ENCODE measurements at places on chromosomes 13 and 19.
A peak's percentile ranks its signal among the peaks of the same experiment; 100 is the strongest.

GRCh38 chr13:94495806-94496205, 16.3 kb upstream of the DCT start:
- no peak for DNase-seq

- DNase-seq = no peak
These were observed 23.4 kb downstream of the IPO5 start for GRCh38 chr13:97976610-97977521.

DNA sequence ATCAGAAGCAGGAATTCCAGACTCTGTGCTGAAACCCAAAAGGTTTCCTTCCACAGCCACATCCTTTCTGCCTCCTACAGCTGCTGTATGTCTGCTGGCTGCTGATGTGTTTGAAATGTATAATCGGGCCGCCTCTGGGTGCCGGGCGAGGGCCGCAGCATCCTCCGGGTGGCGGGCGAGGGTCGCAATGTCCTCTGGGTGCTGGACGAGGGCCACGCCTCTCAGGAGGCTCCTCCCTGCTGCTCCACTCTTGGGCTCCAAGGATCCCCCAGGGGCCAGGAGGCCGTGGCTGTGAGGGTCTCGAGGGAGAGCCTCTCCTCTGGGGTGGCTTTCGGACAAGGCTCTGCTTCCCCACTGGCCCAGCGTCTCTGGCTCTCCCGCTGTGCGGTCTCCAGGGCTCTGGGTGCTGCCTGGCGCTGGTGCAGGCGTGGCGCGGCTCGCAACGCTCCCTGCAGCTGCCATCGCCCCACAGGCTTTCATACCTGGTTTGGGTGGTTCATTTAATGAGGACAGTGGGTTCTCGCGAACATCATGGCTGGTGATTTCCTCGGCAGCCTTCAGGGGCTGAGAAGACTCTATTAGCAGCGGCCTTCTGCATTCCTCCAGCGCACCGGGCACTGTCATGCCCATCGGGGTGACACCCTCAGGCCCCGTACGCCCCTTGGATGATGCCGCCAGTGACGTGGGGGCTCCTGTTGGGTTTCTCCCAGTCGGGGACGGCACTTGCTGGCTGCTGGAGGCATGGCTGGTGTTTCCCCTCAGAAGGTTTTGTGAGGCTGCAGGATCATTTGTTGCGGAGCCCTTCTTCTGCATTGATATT, 41.8 kb upstream of the GRTP1 start:
- DNase-seq = no peak

DNA sequence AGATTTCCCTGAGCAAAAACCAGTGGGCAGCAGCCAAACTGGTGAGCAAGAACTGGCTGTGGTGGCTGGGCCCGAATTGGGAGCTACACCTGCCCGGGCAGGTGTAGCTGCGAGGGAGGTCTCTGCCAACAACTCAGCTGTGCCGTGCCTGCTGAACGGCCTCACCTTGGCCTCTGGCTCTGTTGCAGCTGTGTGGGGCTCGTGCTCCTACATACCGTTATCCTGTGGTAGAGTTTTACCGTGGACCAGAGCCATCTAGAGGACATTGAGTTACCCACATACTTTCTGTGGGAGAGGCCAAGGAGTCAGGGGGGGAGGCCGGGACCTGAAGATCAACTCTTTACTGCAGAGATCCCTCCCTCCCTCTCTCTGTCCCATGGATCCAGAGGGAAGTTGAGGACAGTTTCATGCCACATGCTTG, 113.2 kb downstream of the TM9SF2 start:
- peak; percentile 13 for DNase-seq

- DNase-seq = no peak
These were observed 287 bp downstream of the MEX3D start for GRCh38 chr19:1567848-1568227.

- peak; percentile 52 for DNase-seq
These were observed 121.1 kb upstream of the MYO16 start for GRCh38 chr13:108508263-108508662.

DNA sequence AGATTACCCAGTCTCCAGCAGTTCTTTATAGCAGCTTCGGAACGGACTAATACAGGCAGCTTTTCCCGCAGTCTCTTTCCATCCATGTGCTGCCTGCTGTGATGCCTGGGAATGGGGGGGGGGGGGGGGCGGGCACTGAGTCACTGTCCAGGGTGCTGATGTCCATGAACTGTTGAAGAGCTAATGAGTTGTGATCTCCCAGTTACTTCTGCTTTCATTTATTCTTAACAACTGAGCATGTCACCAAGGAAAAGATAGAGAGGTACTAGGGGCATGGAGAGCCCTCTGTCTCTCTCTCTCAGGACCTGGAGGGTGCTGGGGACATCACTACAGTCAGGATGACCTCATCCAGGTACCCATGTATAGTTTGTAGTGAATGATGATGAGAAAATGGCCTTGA, 20.3 kb upstream of the CEACAM1 start:
- no peak for DNase-seq

DNA sequence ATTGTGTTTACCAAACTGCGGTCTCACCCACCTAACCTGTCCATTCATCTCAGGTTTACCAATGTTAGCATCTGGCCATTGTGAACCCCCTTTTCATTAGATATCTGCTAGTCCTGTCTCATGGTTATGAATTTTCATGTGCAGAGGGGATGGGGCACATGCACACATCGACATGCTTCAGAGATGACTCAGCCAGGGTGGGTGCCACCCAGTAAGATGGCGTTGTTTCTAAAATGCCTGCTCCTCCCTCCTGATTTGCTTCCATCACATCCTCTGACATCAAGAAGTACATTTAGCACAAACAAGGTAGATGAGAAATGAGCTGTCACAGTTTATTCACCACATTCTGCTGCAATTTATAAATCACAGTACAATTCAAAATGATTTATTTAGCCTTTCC, 51.3 kb downstream of the GPALPP1 start:
- no peak for DNase-seq

- no peak for DNase-seq
These were observed 8.2 kb downstream of the RASGRP4 start for GRCh38 chr19:38417544-38418506.

- no peak for DNase-seq
These were observed 36.8 kb downstream of the ERICH4 start for GRCh38 chr19:41479757-41480191.

- DNase-seq = no peak
These were observed 815.9 kb upstream of the KLHL1 start for GRCh38 chr13:70923863-70924752.

DNA sequence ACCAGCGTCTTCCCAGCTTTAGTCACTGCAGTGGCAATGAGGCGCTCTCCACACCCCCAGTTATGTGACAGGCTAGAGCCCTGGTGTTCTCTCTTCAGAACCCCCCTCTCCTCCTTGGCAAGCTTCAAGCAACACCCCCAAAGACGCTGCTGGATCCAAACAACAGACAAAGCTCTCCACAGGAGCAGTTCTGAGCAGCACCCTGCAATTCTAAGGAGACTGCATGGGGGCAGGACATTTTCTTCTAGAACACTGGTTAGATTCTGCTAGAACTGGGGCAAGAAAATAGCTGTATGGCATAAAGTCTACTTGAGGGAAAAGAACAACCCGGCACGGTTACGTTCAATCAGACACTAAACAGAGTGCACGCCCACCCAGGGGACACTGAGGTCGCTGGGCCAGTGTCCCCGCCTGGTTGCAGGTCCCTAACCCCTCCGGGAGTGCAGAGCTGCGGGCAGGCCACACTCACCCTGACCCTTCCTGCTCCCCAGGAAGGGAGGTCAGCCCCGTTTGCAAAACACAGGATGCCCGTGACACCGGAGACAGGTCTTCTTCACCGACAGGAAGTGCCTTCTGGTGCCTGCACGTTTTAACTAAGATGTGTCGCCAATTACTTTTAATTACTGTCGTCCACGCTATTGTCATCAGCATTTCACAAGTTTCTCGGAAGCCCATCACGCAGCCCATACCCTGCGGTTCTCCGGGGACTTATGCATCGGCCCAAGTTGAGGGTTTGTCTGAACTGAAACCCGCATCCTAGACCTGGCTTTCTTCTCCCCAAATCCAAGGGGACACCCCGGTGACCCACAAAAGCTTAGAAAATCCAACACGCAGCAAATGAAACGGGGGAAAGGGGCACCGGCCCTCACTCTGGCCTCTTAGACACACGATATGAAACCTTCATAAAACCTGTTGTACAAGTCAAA, 943 bp downstream of the GJB6 start:
- peak; percentile 40 for DNase-seq

- DNase-seq = no peak
These were observed 399.9 kb downstream of the NDFIP2 start for GRCh38 chr13:79880818-79881217.

GRCh38 chr19:1364070-1364704, 19.5 kb upstream of the NDUFS7 start:
- DNase-seq = peak; percentile 21

- DNase-seq = peak; percentile 55
These were observed 92.4 kb downstream of the STK24 start for GRCh38 chr13:98484289-98485219.

- no peak for DNase-seq
These were observed 290.7 kb upstream of the MIR17HG start for GRCh38 chr13:91056746-91057145.

DNA sequence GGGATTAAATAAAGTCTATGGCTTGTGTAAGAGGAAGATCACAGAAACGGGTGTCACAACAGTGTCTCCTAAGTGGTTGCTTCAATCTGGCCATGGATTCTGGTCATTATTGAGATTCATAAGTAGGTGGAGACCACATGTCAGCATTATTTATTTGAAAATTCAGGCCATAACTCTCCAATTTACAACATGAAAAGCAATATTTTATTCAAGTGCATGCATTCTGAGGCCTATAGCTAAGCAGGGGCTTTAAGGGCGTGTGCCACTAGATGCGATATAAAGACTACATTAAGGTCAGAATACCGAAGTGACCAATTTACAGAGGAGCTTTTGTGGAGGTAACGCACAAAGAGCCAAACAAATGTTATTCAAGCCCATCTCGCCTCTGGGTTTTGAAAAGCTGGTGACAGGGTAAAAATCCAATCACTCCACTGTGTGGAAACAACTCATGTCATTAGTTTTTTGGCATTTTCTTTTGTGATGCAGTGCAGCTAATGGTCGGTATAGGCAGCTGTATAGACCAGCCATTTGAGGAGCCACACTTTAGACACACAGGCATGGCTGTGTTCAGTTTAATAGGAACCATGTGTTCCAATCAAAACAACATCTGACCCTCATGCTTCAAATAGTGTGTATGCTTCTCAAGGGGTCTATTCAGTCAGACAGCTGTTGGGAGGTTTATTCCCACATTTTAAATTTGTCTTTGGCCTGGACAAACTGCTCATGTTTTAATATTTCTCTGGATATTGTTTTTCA, 123.7 kb downstream of the KL start:
- no peak for DNase-seq

GRCh38 chr13:77703408-77703807, 5.9 kb downstream of the SLAIN1 start:
- DNase-seq = no peak

GRCh38 chr19:51784922-51785690, 9.9 kb upstream of the FPR3 start:
- DNase-seq = no peak

DNA sequence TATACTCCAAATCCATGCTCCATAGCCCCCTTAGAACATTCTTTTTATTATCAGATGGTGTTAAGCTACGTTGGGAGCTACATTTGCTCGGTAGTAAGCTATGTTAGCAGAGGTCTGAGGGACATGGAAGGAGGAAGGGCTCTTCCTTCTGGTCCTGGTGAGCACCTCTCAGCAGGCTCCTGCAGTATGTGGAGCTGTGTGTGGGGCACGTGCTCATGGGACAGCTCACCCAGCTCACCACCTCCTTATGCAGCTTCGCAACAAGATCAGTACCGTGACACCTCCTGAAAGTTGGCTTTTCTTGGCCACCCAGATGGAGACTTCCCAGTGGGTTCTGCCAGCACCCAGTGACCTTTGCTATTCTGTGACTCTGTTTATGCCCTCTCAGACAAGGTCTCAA, 400.5 kb upstream of the SLC10A2 start:
- DNase-seq = no peak

DNA sequence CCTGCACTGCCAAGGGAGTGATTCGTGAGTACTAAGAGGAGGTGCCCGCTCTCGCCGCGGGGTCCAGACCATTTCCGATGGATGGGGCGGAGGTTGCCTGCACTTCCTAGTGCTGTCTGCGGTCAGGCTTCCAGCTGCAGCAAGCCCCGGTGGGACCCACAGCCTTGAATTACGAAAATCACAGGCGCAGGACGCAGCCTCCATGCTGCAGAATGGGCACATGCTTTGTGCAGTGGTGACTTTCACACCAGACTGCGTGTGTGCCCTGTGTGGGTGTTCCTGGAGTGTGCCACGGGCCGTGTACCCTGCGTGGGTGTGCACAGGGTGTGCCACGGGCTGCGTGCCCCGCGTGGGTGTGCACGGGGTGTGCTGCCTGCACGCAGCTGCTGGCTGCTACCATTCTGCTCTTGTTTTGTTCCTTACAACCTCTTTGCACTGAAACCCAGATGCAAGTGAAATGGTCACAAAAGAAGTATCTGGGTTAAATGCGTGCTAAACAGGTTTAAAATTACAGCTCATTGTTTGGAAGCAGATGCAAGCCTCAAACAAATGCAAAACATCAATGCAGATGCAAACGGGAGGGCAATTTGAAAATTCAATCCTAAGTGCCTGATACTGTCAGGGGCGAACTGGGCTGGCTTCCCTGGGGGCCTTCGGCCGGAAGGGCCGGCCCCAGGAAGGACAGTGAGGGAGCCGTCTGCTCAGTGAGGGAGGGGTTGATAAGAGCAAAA, 221.2 kb upstream of the SOX1 start:
- DNase-seq = no peak

DNA sequence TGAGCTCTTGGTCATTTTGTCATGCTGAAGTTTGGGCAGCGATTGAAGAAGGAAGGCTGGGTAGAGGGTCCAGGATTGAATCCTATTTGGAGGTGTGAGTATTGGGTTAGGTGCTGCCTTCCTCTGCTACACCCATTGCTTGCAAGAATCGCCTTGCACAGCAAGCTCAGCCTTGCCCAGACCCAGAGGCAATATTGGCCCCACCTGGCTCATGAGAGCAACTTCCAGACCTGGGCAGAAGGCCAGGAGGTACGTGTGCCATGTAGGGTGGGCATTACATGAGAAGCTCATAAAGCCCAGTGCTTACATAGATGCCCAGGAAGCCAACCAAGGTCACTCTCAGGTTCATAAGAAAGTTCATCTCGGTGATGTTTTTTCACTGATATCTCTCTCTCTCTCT, 718.0 kb downstream of the EFNB2 start:
- no peak for DNase-seq

DNA sequence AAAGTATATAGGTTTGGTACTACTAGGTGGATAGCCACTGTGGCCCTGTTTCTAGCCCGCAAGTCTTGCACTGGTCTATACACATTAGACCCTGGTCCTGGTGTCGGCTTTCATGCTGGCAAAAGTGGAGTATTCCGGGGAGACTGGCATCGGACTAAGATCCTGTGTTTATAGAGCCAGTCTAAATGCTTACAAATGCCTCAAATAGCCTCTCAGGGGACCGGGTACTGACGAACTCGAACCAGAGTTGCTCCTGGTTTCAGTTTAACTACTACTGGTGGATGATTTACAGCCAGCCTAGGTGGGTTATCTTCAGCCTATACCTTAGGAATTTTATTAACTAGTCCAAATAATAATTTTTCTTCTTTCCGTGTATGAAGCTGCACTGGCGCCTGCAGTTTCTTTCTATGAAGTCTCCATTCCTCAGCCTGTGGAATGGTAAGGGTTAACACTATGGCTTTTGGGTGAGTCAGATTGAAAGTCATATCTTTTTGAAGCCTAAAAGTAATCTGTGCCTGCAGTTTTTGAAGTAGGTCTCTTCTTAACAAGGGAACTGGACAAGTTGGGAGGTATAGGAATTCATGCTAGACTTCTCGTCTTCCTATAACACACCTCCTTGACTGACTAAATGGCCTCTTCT, 51.3 kb downstream of the OR10H4 start:
- DNase-seq = no peak
